Left renal pelvis (tissue), 4 donors: ENCODE measurements at places on chromosomes 3 and 15. TPM values are rescaled to one million over a fixed set of nuclear protein-coding genes. Genes with fewer than 3 reads are reported as not detected.
A peak's percentile ranks its signal among the peaks of the same experiment; 100 is the strongest.

DNA sequence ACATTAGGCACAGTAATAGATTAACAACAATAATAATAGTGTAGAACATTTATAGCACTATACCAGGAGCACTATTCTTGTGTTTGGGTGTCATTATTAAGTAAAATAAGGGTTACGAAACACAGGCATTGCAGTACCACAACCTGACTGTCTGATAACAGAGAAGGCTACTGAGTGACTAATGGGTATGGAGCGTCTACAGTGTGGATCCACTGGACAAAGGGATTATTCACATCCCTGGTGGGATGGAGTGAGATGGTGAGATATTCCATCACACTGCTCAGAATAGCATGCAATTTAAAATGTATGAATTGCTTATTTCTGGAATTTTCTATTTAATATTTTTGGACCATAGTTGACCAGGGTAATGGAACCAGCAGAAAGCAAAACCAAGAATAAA lies 18.2 kb downstream of the MINDY4B start:
- DNase-seq = no peak

GOLGA6L4 gene
- polyA plus RNA-seq = 15.3 TPM

BFSP2 gene
- 0.69 TPM for polyA plus RNA-seq

DNA sequence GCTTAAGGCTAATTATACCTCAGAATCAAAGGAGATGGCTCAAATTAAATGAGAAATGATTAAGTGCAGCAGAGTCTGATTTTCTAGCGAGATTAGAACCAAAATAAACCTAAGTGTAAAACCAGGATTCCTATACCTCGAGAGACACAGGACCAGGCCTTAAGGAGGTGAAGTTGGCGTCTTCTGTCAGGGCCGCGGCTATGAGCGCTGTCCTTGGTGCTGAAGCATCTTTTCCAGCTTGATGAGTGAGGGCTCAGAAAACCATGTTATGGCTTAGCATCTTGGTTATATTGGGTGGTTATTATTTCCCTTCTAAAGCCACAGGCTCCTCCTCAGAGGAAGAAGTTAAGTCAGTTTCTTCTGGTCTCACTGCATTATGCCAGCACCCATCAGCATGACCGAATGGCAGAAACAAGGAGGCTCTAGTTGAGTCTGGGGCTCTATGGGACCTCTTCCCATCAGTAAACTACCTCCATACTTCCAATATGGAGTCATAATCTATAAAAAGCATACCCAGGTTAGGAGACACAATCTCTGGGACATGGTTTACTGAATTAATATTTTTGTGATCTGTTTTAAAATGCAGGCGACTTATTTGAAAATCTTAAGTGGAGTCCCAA lies 120.1 kb upstream of the NMNAT3 start:
- peak; percentile 47 for DNase-seq

MKRN3 gene
- polyA plus RNA-seq = 1.8 TPM

DNA sequence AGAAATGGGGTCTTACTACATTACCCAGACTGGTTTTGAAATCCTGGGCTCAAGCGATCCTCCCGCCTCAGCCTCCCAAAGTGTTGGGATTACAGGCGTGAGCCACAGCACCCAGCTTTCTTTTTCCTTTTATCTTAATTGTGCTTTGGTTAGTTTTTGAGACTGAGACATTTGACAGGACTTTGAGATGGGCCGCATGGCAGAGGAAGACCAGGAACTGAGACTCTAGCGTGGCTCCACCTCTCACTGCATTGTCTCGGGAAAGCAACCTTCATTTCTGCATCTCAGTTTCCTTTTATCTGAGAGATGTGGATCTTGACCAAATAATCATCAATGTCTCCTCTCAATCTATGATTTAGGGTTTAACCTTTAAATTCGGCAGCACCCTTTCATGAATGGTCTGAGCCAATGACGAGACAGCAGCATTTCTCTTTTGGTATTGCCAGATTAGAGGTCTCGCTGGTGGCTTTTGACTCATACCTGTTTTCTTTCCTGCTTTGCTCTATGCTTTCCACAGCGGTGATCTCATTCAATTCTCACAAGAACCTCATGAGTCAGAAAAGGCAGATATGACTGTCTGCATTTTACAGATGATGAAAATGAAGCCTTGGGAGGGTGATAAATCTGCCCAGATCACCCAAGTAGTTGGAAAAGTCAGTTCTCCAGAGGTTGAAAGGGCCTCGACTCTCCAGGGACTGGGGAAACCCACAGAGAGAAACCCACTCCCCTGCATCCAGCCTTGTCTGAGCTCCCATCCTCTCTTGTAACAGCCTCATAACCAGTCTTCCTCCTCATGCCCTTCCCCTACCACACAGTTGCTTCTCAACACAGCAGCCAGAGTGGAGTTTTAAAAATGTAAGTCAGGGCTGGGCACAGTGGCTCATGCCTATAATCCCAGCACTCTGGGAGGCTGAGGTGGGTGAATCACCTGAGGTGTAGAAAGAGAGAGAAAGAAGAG lies 84.8 kb upstream of the FOXB1 start:
- no peak for DNase-seq

- no peak for DNase-seq
Measured at GRCh38 chr15:85913461-85913860, 118.7 kb upstream of the KLHL25 start.

- no peak for DNase-seq
Measured at GRCh38 chr3:50130436-50130835, 24.7 kb upstream of the SEMA3F start.

CACNA2D2 gene
- polyA plus RNA-seq = 16.5 TPM

DNA sequence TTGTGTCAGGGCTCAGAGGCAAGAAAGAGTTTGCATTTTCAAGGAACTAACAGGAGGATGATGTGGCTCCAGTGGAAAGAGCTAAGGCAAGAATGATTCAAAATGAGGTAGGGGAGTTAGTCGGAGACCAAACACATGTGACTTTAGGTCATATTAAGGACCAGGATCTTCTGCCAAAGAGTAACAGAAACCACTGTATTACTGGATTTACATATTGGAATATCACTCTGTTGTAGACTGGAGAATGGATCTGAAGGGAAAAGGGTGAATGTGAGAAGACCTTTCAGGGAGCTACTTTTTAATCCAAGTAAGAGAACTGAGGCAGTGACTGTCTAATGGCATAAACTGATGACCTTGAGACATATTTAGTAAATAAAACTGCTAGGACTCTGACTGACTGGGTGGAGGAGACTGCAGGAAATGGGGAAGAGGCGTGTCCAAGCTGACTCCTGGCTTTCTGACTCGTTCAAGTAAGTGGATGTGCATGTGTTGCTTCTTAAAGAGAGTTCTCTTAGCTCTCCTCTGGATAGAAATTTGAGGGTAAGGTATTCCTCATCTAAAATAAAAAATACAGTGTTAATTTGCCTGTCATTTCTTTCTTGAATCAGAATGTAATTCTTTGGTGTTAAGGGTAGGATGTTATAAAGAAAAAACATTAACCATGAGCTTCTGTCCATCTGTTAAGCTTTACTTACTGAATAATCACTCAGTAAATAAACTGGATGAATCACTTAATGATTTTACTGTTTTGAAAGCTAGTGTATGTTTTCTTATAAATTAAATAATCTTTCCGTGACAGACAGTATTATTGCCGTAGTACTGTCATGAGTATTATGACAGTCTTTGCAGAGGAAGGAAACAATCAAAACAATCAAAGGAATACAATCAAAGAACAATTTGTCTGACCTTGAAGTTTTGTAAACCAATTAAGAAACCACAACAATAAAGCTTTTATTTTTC lies 58.3 kb upstream of the CFAP20DC start:
- DNase-seq = no peak

- no peak for DNase-seq
Measured at GRCh38 chr3:31502803-31503221, 29.9 kb upstream of the STT3B start.

DNA sequence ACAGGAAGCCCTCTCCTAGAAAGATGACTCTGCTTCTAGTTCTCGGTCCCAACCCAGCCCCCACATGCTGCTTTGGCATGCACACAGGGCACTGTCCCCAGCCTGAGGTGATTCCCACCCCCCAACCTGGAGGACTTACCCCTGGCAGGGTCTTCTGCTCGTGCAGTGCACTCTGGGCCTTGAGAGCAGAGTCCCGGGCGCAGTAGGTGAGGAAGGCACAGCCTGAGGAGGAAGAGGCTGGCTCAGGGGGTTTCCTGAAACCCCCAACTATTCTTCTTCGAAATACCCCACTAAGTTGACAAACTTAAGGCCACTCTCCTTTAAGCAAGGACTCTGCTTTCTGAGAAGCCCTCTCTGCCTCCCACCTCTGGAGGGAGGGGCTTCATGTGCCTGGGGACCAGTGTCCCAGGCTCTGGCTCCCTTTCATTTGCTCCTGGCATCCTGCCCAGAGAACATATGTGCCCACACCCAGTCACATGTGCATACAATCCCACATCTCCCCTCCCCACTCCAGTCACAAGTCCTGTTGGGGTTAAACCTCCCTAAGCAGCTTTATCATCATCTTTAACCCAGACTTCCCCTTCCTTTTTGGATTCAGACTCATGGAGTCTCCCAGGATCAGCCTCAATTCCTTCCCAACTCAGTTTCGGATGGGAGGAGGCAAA lies 4.1 kb downstream of the CELF6 start:
- DNase-seq = no peak

DNA sequence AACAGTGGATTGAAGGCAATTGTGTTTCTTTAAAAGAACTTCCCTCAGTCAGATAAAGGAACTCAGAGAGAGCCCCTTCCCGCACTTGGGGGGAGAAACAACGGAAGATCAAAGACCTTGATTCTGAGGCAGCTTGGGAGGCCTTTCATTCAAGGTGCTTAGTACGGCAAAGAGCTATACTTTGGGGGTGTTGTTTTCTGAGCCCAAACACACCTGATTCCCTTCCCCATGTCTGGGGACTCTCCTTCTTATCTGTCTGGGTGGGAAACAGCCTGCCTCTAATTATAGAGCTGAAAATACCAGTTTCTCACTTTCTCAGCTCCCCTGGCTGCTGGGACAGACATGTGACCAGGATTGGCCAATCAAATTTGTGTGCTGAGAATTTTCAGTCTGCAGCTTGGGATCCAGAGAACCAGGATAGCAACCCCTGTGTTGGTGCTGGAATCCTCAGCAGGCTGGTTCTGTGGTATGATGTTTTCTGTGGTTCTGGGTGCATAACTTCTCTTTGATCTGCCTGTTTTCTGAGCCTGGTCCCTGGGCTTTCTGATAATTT lies 19.4 kb upstream of the IQCF6 start:
- no peak for DNase-seq

- no peak for DNase-seq
Measured at GRCh38 chr3:97264180-97264579, 449.8 kb downstream of the EPHA6 start.

DNA sequence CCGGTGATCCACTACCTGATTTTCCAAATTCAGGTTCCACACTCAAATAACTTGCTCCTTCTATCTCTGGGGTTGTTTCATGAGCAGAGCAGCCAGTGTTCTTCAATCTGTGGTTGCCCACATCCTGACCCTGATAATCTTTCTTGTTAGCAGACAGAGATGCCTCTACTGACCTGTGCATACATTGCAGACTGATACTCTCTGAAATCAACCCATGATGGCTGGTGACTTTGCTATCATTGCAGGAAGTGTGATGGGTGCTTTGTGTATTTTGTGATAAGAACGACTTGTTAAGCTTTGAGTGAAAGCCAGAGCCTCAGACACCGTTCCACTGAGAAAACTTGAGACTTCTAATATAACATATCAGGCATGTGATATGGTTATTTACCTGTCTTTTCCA lies 39.9 kb downstream of the GATM start:
- DNase-seq = no peak

GRCh38 chr15:84840255-84840654 lies 23.1 kb downstream of the ALPK3 start:
- DNase-seq = no peak

- no peak for DNase-seq
Measured at GRCh38 chr15:62138124-62138523, 27.0 kb downstream of the C2CD4B start.

- no peak for DNase-seq
Measured at GRCh38 chr15:30990036-30990435, 1.4 kb downstream of the MTMR10 start.

OSBPL10 gene
- 14.3 TPM for polyA plus RNA-seq

DNA sequence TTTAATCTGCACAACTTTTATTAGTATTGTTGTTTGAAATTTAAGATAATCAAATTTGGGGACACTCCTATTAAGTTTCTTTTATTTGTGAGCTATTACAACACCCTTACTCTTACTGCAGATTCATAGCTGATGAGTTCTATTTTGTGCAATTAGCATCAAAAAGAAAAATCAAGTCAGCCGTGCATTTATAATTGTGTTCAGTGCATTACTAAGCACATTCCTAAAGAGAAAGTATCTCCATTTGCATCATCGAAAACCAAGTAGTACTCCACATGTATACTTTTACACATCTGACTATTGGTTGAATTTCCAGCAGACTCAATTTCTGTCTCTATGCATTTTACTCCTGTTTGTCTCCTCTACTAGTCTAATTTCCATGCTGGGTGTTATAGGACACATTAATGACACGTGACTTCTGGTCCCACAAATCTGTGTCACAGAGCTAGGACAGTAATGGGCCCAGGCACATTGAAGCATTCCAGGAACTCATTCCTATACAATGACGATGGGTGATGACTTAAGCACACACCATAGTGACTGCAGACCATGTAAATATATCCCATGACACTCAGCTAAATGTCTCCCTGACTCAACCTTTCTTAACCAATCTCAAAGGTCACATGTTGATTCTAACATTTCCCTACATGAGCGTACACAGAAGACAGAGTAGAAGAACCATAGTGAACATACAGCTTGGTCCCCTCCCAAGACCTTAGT lies 477.5 kb downstream of the LPP start:
- DNase-seq = no peak
